Sciatic nerve (tissue), 2 donors: ENCODE measurements at places on chromosomes 2 and 18.

- DNase-seq, result no peak
Observed at GRCh38 chr2:11482473-11483035, 16.6 kb upstream of the E2F6 start.

DNA sequence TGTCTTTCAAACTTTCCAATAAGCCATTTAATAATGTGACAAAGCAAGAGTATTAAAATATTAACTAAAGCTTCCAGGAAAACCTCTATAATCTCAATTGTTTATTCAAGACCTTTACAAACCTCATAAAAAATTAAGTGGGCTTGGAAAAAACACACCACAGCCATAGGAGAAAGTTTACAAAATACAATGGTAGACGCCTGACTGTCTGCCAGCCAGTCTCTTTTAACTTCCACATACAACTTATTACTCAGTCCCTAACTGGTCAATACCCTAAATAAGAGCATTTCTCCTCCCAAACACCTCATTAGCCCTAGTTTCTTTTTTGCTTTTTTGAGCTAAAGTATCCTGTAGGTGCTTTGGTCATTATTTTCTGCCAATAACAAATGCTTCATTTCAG, 247.4 kb upstream of the CYP26B1 start:
- no peak for DNase-seq

DNA sequence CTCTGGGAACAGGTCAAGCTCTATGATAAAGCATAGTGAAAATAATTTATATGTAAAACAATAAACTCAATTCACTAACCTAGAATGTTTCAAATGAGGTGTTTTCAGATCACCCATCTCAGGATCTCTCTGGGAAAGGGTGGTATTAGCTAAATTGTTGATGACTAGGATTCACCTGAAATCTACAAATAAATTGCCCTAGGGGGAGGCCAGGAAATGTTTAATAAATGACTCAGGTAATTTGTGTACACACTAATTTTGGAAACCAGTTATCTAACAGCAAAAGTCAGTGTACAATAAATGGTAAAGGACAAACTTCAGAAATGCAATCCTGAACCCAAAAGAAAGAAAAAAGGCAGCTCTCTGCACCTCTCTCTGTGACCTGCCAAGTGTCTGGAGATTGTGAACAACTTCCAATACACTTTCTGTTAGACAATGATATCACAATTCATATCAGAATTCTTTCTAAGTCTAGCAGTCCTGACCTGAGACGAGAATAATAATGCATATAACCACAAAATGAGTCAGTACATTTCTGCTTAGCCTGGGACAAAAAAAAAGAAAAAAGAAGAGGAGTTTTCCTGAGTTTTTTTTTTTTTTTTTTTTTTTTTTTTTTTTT, 760.0 kb downstream of the EPHA4 start:
- DNase-seq, result no peak

DNA sequence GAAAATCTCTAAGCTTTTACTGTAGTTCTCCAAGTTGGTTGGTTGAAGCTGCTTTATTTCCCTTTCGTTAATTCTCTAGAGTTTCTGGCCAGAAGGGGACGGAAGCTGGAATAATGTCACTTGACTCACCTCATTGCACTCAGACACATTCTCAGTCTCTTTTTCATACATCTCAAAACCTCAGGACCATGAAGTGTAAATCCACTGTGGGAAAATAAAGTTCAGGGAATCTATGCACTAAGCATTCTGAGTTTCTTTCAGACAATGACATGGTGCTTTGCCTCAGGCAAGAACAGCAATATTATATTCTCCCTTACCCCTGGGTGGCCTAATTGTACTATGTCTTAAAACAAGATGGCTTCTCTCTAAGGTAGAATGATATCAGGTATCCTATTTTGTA, 167.8 kb downstream of the PRPF40A start:
- DNase-seq, result no peak

DNA sequence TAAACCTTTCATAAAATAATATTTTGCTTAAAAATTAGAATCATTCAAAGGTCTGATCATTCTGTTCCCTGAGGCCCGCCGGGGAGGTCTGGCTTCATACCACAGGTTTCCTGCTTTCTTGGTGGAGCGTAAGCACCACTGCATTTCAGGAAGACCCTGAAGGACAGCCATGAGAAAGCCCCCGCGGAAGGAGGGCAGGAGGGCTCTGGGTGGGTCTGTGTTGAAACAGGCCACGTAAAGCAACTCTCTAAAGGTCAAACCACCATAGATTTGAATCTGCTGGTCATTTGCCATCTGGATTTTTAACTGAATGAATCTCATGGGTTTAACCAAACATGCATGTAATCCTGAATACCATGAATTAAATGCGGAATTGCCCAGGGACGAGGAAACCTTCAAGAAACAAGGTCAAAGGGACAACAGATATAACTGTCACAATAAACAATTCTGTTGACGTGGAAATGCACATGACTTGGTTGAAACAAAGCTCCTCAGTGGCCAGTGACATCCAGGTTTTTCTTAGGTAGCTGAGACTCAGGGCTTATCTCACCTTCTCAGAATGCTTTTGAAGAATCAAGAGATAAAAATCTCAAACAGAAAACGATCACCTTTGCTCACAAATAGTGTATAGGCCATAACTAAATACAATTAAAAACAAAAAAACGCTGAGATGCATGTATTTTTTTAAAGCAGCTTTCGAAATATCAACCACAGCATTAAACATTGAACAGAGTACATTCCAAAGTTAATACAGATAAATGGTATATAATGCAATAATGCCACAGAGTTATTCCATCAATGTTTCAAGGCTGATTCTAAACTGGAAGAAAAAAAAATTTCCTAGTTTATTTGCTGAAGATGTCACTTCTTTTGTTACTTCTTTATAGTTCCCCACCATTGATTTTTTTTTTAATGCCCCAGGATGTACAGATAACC, 193.2 kb downstream of the BCL2 start:
- no peak for DNase-seq

GRCh38 chr2:127400533-127400896, 12.7 kb upstream of the MAP3K2 start:
- no peak for DNase-seq

GRCh38 chr2:205972113-205972512, 113.9 kb downstream of the INO80D start:
- DNase-seq, result no peak

DNA sequence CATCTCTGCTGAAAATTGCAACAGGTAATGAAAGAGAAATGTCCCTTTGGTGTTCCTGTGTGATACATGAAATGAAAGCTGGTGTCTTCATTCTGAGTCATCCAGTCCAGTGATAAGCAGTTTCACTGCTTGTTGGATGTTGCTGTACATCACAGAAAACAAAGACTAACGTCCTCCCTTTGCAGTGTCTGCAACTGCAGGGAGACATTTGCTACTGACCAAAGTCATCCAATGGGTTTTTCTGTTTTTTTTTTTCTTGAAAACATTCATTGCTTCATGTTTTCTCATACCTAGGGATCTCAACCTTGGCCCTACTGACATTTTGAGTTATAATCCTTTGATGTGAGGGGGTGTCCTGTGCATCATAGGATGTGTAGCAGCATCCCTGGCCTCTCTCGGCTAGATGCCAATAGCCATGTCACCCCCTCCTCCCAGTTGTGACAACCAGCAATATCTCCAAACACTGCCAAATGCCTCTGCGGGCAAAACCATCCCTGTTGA, 63.6 kb upstream of the FZD5 start:
- DNase-seq, result no peak

GRCh38 chr2:241595600-241596140, 37.1 kb downstream of the BOK start:
- peak; percentile 51 for DNase-seq

DNA sequence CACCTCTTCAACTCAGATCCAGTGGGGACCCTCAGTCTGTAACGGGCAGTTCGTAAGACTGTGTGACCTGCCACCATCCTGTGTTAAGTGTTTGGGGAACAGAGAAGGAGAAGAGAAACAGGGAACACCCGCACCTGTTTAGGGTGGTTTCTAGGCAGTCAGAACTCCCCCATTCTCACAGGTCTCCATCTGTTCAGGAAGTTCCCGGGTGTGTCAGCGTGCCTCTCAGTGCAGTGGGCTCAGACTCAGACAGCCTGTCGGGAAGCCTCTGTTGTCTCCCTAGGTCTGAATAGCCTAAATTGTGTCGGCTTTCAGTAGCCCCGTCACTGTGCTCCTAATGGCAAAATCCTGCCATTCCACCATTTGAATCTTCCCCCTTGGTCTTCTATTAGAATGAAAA, 256.6 kb downstream of the LOXHD1 start:
- DNase-seq, result no peak

- DNase-seq, result no peak
Observed at GRCh38 chr2:45130736-45131135, 121.5 kb upstream of the SIX2 start.

DNA sequence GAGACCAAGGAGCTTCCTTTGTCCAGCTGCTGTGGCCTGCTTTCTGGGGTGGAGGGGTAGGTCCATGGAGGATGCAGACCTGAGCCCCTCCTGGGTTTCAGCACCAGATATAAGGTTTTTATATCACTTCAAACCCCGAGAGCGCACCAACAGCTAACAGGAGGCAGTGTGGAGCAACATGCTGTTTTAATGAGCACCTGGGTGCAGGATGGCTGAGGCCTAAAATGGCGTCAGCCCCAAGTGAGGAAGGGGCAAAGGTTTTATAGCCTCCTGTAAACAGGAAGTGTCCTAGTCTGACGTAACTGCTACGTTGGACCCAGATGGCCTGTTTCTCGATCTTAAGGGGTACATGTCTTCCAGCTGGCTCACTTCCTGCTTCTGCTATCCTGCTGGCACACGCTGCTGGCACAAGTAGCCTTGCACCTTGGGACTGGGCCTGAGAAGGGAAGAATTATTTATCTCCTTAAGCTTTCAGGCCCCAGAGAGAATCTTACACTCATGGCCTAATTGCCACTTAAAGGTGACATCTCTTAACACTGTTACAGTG, 11.4 kb upstream of the REG1B start:
- no peak for DNase-seq

- DNase-seq, result no peak
Observed at GRCh38 chr2:41990688-41991087, 57.1 kb upstream of the PKDCC start.

GRCh38 chr2:20294231-20294630, 56.4 kb downstream of the PUM2 start:
- no peak for DNase-seq

GRCh38 chr2:238107525-238108422, 7.6 kb downstream of the ESPNL start:
- peak; percentile 50 for DNase-seq

DNA sequence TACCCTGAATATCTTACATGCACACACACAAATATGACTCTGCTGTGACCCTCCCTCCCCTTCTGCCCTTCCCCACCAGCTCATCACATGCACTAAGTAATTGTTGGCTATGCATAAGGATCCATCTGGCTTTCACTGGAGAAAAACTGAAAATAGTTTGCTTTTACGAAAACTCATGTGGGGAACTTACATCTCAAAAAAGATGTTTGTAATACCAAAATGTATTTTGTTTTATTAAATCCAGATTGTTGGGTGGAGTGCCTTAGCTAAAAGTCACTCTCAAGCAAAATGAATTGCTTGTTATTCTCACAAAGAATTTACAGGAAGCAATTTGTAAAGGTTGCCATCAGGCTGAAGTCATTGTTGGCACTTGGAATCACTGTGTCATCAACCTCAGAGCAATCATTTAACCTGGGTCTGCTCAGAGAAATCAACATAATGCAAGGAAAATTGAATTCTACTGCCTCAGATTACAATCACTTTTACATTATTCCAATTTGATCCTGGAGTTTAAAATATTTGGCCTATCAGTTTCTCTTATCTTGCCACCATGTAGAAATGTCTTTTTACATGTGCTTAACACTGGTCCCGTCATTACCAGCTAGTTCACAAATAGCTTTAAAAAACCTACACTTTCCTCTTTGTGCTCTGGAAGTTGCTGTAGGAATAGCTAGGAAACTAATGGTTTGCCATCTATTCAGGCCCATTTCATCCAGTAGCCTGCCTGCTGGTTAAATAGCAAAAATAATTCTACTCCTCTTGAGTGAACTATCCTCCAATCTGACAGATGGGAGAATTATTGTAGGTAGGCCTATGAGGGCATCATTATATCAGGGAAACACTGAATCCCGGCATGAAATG, 90.3 kb upstream of the TMEM17 start:
- DNase-seq, result no peak

DNA sequence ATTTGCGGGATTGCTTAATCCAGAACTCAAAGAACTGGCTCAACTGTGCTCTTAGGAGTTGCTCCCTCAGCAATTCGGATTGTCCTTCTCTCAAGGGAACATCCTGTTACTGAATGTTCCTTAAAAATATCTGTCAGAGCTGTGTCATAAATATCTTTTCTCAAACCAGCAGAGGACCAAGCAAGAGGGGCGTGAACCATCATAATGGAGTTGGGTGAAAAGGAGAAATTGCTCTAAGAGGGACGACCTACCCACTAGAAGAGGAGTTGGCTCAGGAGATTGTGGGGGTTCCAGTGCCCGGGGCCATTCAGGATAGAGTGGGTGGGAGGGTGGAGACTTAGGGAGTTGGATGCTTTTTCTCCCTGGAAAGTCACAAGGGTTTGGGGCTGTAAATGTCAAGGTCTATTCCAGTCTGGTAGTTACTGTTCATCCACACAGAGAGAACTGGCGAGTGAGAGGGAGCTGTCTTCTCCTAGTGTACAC, 59.5 kb downstream of the MERTK start:
- no peak for DNase-seq

DNA sequence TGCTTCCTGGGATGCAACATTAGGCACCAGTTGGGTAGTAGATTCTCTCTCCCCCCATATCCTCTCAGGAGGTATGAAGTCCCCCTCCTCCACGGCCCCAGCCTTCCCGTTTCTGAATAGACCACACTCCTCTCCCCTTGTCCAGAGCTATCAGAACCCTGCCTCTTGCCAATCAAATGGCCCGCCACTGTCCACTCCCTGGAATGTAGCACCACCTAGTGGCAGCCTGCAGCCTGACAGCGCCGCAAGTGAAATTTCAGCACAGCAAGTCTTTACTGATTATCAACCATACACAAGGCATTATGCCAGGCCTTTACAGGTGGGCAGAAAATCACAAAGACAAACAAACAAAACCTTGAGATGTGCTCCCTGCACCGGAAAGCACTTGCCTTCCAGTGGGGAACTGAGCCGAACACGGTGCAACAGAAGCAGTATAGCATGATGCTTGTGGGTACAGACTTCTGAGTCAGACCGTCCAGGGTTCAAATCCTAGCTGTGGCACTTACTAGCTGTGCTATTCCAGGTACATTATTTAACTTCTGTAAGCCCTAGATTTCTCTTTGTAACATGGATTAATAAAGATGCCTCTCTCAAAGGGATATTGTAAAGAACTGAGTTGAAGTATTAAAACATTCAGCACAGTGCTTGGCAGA, 174.0 kb downstream of the SMAD2 start:
- DNase-seq, result peak; percentile 74

DNA sequence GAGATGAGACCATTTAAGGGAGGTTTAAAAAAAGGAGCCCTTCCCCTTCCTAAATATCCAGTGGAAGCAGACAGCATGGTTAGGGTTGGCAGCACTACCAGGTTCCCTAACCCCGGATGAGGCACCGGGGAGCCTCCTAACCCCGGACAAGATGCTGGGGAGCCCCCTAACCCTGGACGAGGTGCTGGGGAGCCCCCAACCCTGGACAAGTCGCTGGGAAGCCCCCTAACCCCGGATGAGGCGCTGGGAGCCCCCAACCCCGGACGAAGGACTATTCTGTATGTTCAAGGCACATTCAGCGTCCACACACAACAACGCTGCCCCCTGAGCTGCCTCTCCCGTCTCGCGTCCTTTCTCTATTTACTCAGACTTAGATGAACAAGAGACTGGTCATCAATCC, 51.9 kb downstream of the ANKMY1 start:
- peak; percentile 34 for DNase-seq
